ENCODE measurements at places on chromosomes 13 and 19.
A peak's percentile ranks its signal among the peaks of the same experiment; 100 is the strongest.

DNA sequence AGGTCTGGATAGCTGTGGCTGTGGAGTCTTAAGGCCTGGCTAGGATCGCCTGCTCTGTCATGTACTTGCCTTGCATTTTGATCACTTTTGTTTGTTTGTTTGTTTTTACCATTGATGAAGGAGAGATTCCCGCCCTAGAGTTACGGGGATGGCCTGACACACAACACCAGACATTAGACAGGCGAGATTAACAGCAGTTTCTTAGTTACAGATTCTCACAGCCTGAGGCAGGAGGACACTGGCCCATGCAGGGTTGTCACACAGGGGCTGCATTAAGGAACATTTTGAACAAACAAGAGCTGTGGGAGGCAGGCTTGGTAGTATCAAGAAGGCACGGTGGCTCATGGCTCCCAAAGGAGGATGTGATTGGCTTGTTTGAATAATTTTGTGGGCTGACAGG lies 291.8 kb downstream of the HS6ST3 start:
- DNase-seq = no peak

DNA sequence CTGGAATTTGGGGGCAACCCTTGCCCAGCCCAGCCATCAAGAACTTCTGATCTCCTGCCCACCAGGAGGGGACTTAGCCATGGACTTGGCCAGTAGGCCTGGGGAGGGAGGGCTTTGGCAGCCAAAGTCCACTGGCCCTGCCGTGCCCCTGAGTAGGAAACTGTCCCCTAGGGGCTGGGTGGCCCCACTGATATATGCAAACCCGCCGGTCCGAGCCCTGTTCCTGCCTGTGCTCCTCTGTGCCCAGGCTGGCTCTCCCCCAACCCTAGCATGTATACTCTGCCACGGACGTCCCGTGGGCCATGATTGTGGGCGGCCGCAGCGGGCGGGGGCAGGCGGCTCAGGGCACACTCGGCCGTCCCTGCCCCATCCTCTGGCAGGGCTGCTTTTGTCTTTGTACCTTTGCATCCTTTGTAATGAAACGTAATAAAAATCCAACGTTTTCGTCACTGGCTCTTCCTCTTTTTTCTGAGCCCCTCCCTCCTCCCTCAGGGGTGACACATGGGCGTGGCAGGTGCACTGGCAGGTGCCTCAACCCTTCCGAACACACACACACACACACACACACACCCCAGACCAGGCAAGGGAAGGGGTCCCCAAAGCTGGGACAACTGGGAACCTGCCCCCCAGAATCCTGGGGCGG lies 9.1 kb downstream of the COMP start:
- DNase-seq = no peak

DNA sequence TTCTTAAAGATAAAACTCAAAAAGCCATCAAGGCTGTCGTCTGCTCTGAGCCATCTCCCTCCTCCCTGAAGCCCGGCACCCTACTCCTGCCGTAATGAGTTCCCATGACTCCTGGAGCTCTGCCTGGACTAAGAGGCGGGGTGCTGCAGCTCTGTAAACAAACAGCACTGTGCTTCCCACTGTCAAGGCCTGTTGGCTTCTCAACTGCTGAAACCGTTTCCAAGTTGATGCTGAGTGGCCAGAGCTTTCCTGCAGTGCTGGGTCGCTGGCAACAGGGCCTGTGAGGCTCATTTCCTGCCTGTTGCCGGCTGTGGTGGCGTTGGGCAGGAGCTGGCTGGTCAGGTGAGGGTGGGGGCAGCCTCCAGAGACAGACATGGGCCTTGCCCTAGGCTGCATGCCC lies 26.7 kb upstream of the ISYNA1 start:
- DNase-seq = peak; percentile 68

GRCh38 chr13:104796581-104796980 lies 1730.4 kb upstream of the SLC10A2 start:
- no peak for DNase-seq

GRCh38 chr19:5091684-5092480 lies 123.0 kb downstream of the KDM4B start:
- no peak for DNase-seq

GRCh38 chr19:30708416-30709178 lies 336.4 kb downstream of the ZNF536 start:
- DNase-seq = no peak

DNA sequence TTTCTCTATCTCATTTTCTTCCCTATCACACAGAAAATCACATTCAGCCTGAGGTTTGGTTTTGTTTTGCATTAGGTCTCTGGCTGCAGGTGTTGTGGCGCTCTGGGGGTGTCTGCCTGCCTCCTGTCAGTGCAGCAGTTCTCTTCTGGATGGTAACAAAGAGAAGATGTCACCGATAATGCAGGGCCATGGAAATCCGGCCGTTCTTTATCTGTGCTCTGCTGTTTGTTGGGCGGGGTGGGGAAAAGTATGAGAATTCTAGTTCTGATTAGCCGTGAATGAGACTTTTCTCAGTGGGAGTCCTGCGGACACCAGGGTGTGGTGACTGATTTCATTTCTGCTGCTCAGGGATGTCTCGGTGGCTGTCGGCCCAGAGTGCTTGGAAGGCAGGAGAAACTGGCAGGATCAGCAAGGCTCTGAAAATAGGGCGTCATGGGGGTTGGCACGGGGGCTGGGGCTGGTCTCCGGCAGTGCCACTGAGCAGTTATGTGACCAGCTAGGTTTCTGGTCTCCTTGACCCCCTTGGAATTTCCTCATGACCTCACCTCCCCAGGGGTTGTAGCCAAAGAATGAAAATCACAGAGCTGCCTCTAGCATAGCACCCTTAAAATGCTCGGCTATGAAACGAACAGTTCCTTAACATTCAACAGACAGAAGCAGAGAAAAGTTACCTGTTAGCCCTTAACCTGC lies 5.0 kb downstream of the RNF113B start:
- DNase-seq = peak; percentile 68

GRCh38 chr13:107554460-107554859 lies 660.9 kb downstream of the LIG4 start:
- no peak for DNase-seq
